Hindlimb muscle (tissue), 1 donor: ENCODE measurements at places on chromosomes 5 and 9. TPM values are rescaled to one million over a fixed set of nuclear protein-coding genes. Genes with fewer than 3 reads are reported as not detected.

- DNase-seq = no peak
These were observed 38.7 kb downstream of the SLC28A3 start for GRCh38 chr9:84301851-84302250.

TAF11L5 gene
- not detected for polyA plus RNA-seq

DNA sequence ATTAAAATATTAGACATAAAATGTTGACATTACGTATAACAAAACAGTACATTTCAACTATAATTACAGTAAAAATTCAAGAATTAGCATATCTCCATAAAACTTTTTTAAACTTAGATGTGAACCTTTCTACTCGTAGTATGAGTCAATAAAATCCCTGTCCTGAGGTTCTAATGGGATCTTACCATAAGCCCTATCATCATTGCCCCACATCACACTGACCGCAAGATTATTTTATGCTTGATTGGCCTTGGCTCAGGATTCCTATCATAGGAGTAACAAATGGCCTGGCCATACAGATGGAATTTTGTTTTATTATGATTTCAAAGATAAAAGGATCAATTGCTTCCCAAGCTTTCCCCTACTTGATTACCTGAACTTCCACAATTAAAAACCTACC, 238.3 kb downstream of the MEF2C start:
- DNase-seq = no peak

DNA sequence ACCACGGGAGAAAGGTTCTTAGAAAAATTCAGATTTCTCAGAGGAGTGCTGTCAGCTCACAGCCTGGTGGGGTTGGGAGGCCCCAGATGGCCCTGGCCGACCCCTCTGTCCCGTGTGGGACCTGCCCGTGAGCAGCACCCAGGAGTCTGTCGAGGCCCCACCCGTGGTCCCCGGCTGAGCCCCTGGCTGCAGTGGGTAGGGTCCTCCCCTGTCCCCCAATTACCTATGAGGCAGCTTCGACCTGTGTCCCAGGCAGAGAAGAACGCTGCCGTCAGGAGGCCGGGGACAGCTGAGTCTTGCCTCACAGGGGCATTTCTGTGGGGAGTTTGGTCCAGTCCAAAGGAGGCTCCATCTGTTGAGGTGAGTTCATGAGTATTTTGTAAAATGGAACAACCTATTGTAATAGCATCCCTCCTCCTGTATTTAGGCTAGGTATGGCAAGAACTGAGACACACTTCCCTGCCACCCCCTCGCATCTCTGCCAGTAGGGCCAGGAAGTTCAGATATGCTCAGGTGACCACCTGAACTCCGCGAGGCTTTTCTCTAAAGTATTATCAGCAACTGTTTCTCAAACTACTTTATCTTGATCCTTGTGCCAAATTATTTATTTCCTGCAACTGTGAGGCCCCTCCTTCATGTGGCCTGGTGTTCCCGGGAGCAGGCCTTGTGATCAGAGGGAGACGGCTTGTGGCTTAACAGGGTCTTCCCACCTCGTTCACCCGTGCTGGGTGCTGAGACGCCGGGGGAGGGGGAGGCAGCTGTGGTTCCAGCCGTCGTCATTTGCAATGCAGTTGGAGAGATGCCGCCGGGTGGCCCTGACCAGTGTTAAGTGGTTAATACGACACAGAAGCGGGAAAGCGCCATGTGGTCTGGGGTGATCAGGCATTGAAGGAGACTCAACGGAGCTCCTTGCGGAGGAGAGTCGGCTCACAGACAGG, 1.7 kb downstream of the AHRR start:
- DNase-seq = no peak

SLC25A25 gene
- 14.9 TPM for polyA plus RNA-seq

DNA sequence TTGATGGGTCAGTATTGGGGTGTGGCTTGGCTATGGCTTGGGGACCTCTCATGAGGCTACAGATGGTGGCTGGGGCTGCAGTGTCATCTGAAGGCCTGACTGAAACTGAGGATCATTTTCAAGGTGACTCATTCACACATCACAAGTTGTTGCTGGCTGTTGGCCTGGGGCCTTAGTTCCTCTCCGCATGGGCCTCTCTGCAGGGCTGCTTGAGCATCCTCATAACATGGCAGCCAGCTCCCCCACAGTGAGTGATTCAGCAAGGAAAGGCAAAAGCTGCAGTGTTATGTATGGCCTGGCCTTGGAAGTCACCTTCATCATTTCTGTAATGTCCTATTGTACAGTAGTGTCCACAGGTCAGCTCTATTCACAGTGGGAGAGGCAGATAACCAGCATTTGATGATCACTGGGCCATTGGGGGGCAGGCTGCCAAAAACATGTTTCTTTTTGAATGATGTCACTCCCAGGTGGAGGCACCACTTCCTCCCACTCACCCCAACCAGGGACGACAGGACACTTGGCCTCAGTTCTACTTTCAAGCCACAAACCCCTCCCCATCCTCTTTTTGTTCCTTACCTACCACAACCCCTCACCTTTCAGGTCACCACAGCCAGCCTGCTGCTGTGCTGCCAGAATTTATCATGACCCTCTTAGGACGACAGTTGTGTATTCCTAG, 14.4 kb downstream of the FGD3 start:
- no peak for DNase-seq

RXRA gene
- 38.0 TPM for polyA plus RNA-seq

DNA sequence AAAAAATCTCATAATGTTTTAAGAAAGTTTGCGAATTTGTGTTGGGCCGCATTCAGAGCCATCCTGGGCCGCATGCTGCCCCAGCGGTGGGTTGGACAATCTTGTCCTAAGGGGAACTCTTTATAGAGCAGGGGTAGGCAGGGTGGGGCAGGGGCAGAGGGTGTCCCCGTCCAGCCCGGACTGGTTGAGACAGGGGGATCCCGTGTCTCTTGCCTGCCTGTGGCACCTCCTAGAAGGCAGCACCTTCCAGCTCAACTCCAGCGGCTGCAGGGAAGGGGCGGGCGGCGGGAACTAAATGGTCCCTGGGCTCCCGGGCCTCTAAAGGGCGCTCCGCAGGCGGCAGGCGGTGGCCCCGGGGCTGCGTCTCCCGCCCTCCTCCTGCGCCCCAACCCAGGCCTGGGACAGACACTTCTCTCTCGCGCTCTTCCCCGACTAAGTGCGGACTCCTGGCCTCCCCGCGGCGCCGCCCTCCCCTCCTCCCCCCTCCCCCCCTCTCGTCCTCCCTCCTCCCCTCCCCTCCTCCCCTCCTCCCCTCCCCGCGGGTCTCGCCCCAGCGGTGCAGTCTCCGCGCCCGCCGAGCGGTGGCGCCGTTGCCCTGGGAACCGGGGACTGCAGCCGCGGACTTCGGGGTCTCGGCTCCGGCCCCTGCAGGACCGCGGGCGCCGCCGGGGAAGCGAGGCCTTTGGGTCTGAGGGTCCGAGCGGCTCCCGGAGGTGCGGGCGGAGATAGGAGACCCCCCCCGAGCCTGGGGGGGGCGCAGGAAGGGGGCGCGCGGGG, 132.6 kb downstream of the MRPL36 start:
- DNase-seq = peak; percentile 33

DNA sequence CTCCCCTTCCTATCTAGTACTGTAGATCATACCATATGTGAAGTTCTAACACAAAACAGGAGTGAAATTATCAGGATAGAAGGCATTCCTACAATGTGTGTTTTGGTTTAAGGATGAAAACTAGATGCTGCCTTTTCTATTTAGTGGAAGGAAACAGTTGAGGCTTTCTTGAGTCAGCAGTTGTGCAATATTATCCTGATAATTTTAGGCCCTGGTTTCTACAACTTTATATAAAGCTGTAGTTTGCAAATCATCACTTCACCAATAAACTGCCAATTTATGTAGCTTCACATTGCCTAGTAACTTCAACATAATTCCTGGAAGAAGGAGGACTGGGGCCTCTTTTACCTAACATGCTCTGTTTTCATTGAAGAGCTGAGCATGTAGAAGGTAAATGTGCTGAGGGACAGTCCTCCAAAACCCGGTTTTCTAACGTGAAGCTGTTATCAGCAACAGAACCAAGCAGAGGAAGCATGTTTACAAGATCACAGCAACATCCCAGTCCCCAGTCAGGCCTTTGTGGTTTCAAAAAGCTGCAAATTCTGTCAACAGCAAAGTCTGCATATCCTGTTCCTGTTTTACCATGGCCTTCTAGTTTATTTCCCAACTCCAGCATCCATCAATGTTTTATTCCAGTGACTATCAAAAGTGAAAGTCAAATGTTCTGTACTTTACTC, 513.4 kb upstream of the MEF2C start:
- DNase-seq = no peak

SLC27A6 gene
- polyA plus RNA-seq = 0.34 TPM

DNA sequence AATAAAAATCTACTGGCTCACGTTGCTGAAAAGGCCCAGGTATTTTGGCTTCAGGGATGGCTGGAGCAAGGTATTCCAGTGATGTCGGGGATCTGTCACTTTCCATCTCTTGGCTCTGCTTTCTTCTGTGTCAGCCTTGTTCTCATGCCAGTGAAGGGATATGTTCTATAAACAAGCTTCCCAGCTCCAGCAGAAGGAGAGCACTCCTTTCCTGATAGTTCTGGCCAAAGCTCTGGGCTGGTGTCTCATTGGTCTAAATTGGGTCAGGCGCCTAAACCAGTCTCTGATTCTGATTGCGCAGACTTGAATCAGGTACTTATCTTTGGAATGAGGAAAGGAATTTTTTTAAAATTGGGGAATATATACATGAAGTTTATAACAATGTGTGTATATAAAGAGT, 5.1 kb downstream of the SNX30 start:
- no peak for DNase-seq

DNA sequence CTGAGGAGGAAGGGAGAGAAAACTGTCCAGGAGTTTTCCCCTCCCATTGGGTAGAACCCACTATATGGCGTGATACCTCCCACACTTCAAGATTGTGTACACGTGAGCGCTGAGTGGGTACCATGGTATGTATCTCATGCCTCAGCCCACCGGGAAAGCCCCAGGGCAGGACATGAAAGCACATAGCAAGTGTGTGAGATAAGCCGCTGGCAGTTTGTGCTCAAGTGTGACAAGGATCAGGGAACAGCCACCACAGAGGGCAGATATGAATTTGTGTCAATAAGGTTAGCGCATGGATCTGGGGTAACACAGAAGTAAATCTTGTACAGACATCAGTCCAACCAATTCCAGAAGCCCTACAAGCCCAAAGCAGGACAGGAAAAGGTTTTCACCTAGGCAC, 42.6 kb upstream of the NAA35 start:
- DNase-seq = no peak
